ENCODE measurements at places on chromosomes 13 and 19.
A peak's percentile ranks its signal among the peaks of the same experiment; 100 is the strongest.

DNA sequence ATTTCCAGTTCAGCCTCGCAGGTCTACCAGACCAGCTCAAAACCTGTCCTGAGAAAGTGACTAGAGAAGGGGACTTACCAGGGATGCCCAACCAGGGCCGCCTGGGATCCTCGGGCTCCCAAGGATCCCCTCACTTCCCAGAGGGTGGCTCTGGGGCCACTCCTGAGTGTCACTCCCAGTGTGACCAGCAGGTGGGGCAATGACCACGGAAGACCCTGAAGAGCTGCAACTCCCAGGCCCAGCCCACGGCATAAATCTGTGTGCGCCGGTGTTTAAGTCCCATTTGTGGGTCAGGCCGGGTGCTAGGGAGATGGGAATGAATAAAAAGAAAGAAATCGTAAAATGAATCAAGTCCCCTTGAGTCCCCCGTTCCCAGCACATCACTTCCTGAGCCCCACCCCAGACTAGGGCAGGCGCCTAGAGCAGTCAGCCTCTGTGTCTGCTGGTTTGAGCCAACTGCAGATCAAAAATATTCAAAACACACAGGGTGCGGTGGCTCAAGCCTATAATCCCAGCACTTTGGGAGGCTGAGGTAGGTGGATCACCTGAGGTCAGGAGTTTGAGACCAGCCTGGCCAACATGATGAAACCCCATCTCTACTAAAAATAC is 10.7 kb downstream of the PTGIR start:
- no peaks in the 10 kb centered on the region for H3K36me3 ChIP-seq
- peak; percentile 90 for DNase-seq
- H3K4me3 ChIP-seq = no peak overlapping the region
- no peaks in the 10 kb centered on the region for H3K27me3 ChIP-seq
- H3K4me1 ChIP-seq = peaks cover 2% of the 10 kb centered on the region

- no peak overlapping the region for H3K4me3 ChIP-seq
- no peaks in the 10 kb centered on the region for H3K4me1 ChIP-seq
- H3K36me3 ChIP-seq = no peaks in the 10 kb centered on the region
- no peaks in the 10 kb centered on the region for H3K27me3 ChIP-seq
- H3K27ac ChIP-seq = no peak overlapping the region
Observed at GRCh38 chr13:27353166-27353583, 71.2 kb upstream of the GTF3A start.

DNA sequence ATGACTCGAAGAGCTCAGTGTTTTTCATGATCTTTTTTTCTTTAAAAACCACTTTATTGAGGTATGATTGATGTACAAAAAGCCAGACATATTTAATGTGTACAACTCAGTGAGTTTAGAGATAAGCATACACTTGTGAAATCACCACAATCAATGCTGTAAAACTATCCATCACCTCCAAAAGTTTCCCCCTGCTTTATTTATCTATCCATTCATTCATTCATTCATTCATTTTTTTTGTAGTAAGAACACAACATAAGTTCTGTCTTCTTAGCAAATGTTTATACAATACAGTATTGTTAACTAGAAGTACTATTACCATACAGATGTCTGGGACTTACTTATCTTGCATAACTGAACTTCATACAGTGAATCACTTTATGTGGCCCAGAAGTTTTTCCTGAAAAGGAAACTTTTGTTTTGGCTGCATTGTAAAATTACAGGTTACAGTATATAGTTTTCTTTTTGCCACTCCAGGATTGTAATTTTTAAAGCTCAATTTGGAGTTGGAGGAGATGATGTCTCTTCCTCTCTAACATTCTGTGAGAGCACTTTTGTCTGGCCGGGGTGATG is 6.7 kb downstream of the RAP2A start:
- no peaks in the 10 kb centered on the region for H3K27me3 ChIP-seq
- DNase-seq = no peak
- peaks cover 3% of the 10 kb centered on the region for H3K4me1 ChIP-seq
- H3K36me3 ChIP-seq = no peaks in the 10 kb centered on the region
- no peak overlapping the region for H3K27ac ChIP-seq
- no peak overlapping the region for H3K4me3 ChIP-seq

DNA sequence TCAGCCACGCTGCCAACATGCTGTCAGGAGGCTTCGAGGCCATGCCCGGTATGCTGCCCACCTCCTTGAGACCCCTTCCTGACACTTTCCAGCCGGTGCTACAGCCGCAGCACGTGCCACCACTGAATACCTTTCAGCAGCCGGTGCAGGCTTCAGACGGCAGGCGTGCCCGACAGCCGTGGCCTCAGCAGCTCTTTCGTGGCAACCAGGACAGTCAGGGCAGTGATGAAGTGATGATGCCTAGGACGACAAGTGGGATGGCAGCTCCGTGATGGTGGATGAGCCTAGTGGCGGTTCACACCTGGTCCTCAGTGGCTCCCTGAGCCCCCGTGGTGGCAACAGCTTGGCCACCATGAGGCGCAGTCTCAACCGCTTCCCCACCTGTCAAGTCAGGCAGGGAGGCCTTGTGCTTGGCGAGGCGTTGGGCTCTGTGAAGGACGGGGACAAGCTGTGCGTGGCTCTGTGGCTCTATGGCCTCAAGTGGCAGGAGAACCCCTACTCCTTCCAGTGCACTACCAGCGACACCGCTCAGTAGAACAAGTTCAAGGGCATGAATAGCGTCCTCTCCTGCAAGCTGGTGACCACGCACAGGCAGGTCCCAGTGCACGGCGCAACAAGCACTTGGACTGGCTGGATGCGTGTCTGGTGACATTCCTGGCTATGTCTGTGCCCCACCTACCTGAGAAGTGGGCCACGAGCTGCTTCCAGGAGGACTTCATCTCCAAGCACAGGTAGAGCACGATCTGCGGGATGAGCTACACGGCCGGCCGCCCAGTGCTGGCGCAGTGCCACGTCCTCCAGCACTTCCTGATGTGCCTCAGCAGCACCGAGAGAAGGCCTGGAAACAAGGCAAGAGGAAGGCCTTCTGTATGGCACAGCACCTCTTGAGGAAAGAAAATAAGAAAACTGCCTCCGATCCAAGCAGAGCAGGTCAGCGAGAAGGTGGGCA is 18.2 kb upstream of the ZNF14 start:
- no peaks in the 10 kb centered on the region for H3K4me1 ChIP-seq
- no peaks in the 10 kb centered on the region for H3K27me3 ChIP-seq
- H3K36me3 ChIP-seq = no peaks in the 10 kb centered on the region

GRCh38 chr13:39446865-39447264 is 156.1 kb downstream of the LHFPL6 start:
- H3K27me3 ChIP-seq = no peaks in the 10 kb centered on the region
- H3K27ac ChIP-seq = no peak overlapping the region
- H3K36me3 ChIP-seq = peaks cover 1% of the 10 kb centered on the region
- H3K4me3 ChIP-seq = no peak overlapping the region
- H3K4me1 ChIP-seq = peaks cover 4% of the 10 kb centered on the region

DNA sequence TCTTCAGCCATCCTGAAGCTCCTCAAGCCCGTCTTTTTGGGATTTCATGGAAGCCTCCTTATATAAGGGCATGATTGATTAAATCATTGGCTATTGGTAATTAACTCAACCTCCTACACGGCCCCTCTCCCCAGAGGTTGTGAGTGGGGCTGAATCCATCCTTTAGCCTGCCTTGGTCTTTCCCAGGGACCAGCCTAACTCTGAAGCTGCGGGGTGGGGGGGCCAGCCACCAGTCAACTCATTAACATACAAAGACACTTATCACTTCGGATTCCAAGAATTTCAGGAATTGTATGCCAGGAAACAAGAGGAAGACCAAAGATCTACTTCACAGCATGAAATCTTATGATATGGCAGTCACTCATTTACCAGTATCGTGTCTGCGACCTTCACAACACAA is 9.9 kb downstream of the COL4A1 start:
- no peaks in the 10 kb centered on the region for H3K27me3 ChIP-seq
- H3K4me1 ChIP-seq = peaks cover 7% of the 10 kb centered on the region
- H3K4me3 ChIP-seq = no peak overlapping the region
- no peak overlapping the region for H3K27ac ChIP-seq
- H3K36me3 ChIP-seq = no peaks in the 10 kb centered on the region
